ENCODE measurements at places on chromosomes 5 and 9. TPM values are rescaled to one million over a fixed set of nuclear protein-coding genes. Genes with fewer than 3 reads are reported as not detected.

GRCh38 chr5:157597277-157597676 is 21.7 kb upstream of the ADAM19 start:
- no peak for DNase-seq

- no peak for DNase-seq
Measured at GRCh38 chr5:116453988-116454411, 120.6 kb downstream of the SEMA6A start.

Gene GRM6
- total RNA-seq: not detected

DNA sequence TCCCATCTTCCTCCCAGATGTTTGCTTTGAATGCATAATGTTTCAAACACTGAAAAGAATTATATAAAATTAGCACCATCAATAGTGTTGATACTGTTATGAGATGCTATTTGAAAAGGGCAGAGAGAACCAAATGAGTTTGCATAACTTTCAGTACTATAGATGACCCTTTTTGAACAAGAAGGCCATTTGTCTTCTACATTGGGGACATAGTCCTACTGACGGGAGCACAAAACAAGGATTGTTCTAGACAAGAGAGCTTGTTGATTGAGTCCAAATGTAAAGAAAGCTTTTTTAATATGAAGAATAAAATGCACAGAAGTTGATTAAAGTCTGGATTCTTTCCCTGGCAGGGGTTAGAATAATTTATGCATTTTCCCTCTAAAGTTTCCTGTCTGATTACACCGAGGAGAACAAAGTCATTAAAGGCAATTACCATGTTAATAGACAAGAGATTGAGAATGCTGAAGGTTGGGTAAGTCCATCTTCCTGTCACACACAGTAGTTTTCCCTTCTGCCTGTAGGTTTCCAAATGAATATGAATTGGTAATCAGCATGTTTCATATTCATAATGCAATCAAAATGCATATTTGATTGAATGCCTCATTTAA is 32.8 kb upstream of the ADCY2 start:
- DNase-seq: no peak

DNA sequence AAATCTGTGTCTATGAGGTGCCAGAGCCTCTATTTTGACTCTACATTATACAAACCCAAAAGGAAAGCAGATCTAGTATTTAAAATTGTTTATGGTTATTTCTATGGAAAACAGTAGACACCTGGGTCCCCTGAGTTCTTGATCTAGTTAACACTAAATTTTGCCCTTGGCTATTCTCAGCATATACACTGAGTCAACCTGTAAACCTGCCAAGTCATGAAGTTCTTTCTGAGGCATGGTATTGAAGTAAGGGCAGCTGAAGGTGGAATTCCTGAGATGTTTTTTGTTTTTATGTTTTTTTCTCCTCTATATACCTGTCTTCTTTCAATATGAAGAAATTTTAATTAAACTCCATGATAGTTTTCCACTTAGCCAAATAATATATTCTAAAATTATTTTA is 120.2 kb downstream of the PDE4D start:
- no peak for DNase-seq

Gene IL5
- total RNA-seq: not detected

GRCh38 chr9:34559624-34560455 is 29.7 kb downstream of the CNTFR start:
- peak; percentile 71 for DNase-seq

Gene MCIDAS
- 0.92 TPM for total RNA-seq

- no peak for DNase-seq
Measured at GRCh38 chr9:3458806-3459475, 66.9 kb downstream of the RFX3 start.

DNA sequence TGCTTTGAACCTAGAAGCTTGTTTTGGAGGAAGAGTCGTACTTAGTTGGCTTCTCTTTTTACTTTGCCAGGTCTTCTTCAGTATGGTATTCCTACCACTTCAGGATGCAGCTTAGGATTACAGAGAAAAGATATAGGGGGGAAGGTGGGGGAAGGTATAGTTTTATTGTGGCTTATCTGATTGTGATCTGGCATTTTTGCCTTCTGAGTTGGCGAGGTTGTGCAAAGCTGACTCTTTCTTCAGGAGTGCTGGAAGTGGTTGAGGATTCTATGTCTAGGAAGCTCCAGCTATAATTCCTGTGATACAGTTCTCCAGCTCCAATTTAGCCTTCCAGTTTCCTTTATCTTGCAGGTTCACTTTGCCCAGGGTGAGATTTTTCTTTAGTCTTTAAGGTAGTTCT is 7.0 kb downstream of the CDC42SE2 start:
- DNase-seq: no peak

Gene MAMDC4
- total RNA-seq: 38.6 TPM

- DNase-seq: no peak
Measured at GRCh38 chr5:77360381-77360780, 131.7 kb downstream of the WDR41 start.

GRCh38 chr5:71782393-71782770 is 63.3 kb downstream of the CARTPT start:
- DNase-seq: no peak

GRCh38 chr9:128636024-128636390 is 20.6 kb downstream of the DYNC2I2 start:
- DNase-seq: peak; percentile 52

GRCh38 chr9:3436629-3437420 is 89.0 kb downstream of the RFX3 start:
- no peak for DNase-seq

Gene ZNF608
- 37.1 TPM for total RNA-seq

DNA sequence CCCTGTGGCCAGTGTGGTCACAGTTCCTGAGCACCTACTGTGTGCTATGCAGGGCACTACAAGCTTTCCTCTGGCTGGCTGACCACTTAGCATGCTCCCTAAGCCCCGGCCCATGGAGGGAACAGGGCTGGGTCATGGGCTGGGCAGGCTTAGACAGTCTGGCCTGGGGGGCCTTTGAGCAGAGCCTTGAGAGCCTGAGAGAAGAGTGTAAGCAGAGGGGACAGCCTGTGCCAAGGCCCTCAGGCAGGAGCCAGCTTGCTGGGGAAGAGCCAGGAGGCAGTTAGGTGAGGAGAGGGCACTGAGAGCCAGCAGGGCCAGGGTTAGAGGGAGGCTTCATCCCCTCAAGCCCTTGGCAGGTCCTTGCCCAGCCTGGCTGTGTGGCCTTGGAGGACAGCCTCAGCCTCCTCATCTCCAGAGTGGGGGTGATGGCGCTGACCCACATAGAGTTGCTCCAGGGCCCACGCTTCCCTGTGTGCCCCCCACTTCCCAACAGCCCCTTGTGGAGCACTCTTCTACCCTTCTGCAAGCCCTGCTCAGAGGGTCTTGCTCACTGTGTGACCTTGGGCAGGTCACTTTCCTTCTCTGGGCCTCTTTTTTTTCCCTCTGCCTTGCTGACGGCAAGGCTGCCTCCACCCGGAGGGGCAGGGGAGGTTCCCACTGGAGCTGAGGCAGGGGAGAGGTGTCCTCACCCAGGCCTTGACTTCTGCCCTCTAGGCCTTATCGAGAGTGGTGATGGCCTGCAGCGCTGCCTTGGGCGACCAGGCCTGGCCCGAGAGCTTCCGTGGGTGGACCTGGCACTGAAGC is 107.1 kb downstream of the PHF2 start:
- DNase-seq: peak; percentile 7

- DNase-seq: no peak
Measured at GRCh38 chr5:134446938-134447337, 35.3 kb upstream of the CDKN2AIPNL start.

DNA sequence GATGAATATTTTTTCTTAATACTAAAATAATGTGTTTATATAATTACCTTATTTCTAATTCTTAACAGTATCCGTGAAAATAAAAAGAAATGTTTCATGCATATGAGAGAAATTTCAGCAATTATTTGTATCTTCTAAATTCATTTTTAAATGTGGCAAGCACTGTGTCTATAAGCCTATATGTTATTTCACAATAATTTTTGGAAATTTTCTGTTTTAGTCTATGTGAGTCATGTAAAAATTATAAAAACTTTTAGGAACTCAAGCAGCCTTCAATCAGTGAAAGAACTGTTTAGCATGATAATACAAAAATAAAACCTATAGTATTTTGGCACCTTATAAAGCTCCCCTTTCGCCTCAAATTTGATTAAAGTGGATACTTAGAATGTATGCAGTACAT is 96.8 kb downstream of the ZCCHC7 start:
- DNase-seq: no peak

DNA sequence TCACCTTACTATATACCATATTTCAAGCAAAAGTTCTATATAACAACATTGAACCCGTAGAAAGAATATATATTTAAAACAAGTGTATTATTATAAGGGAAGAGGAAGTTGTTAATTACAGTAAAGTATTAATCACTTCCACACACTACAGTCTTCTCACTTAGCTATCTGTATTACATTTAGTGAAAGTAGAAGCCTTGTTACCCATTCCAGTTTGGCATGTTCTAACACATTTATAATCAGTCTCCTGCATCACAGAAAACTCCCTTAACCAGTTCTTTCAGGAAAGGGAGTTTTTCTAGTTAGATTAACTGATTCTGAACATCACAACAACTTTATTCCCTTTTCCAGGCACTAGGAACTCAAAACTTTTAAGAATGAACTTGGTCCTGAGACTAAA is 6.9 kb downstream of the RAB14 start:
- no peak for DNase-seq

DNA sequence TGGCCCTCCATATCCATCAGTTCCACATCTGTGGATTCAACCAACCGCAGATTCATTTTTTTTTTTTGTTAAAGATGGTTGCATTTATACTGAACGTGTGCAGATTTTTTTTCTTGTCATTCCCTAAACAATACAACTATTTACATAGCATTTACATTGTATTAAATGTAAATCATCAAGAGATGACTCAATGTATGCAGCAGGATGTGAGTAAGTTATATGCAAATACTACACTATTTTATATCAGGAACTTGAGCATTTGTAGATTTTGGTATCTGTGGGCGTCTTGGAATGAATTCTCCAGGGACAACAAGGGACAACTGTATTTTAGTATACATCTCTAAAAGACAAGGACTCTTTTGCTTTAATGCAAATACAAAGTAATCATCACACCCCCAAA is 299.2 kb upstream of the ZNF608 start:
- no peak for DNase-seq

DNA sequence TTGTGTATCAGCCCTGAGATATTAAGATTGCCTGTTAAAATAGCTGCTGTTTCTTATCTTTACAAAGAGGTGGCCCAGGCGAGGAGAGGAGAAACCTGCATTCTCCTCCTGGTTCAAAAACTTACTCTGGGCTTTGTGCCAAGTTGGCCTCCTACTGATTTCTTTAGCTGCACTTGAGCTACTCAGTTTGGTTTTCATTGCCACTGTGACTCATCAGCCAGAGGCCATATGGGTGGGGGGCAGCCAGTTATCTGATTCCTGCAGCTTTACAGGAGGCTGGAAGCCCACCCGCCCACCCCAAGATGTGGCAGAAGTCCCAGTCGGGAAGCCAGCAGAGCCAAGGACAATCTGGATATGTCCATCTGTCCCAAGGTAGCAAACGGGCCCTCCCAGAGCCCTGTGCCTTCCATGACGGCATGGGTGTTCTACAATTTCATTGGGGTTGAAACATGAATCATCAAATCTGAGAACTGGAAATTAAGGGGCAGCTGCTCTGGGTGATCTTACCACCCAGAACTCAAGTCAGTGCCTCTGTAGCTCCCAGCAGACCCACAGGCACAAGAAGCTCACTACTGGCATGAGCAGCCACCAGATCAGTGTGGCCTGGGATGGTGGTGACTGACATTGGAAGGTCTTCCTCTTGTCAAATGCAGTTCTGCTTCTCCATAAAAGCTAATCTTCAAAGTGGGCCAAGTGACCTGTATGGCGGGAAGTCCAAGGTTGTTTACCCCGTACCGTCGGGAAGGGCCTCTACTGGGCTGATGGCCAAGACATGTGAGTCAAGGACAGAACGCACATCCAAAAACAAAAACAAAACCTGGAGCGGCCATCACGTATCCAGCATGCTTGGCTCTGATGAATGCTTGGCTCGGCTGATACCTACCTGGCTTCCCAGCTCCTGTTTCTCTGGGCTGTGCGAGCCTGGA is 15.6 kb downstream of the FCN2 start:
- DNase-seq: peak; percentile 33

DNA sequence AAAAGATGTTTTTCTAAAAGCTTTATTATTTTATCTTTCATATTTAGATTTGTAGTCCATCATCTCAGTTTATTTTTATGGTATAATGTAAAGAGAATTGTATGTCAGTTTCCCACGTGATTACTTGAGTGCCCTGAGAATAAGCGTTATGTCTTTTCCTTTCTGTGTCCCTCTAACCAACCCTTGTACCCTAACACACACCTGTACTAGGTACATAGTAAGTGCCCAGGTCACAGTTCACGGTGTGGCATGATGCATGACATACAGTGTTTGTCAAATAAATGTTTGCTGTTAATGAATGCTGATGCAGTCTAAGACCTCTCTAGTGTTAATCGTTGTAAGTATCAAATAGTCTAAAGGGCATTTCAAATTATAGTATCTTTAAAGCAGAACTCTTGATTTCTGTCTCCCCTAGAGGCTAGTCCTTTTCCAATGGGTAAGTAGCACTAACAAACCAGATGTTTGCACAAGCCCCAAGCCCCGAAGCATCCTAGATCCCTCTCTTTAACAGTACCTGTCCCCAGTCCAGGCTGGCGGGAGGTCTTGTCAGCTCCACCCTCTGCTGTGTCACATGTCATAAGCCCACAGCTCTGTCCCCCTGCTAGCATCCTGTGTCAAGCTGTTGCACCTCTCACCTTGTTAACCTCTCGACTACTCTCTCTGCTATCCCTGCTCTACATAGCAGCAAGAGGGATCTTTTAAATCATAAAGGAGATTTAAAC is 23.7 kb downstream of the NUP214 start:
- DNase-seq: no peak

DNA sequence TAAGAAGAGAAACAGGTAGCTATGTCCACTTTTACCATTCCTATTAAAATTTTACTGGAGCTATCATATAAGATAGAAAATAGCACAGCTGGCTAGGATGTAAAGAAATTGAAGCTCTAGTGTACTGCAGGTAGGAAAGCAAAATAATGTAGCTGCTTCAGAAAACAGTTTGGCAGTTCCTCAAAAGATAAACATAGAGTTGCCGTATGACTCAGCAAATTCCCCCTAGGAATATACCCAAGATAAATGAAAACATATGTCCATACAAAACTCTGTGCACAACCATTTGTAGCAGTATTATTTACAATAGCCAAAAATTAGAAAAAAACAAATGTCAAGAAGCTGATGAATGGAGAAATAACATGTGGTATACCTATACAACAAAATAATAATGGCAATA is 64.6 kb upstream of the SHISAL2B start:
- no peak for DNase-seq

Gene ROR2
- 21.5 TPM for total RNA-seq

- DNase-seq: no peak
Measured at GRCh38 chr5:176161431-176161830, 76.8 kb upstream of the SIMC1 start.

- DNase-seq: no peak
Measured at GRCh38 chr5:178208540-178209227, 4.4 kb downstream of the HNRNPAB start.

DNA sequence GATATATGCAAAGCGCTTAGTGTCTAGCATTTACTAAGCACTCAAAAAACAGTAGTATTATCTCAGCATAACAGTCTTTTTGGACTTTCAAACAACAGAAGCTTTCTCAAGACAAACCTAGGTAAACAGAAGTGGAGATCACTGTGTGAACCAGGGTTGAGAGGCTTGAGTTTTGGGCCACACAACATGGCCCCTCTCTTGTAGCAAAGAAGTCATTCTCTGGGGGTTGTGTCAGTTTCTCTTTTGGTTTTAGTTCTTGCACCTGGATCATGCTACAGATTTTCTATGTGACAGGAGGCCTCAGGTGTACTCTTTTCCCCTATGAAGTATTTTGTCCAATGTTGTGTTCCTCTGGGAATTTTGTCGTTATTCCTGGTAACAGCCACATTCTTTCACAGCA is 30.0 kb downstream of the INSYN2B start:
- no peak for DNase-seq

Gene TTC39B
- 30.2 TPM for total RNA-seq

- no peak for DNase-seq
Measured at GRCh38 chr9:130327070-130327780, 61.7 kb downstream of the HMCN2 start.

Data from mucosa of gallbladder (tissue), 1 donor.